ENCODE measurements at places on chromosomes 13 and 19. TPM values are rescaled to one million over a fixed set of nuclear protein-coding genes. Genes with fewer than 3 reads are reported as not detected.

DNA sequence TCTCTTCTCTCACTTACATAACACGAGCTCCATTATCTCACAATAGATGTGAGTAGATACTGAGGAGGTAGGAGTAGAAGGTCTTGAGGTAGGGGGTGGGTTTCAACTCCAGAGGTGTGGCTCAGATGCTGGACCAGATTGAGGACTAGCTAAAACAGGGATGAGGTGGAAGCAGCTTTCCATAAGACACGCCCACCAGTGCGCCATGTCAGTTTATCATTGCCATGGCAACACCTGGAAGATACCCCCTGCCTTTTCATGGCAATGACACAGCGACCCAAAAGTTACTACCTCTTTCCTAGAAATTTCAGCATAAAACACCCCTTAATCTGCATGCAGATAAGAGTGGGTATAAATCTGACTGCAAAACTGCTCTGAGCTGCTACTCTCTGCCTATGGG is 44.1 kb downstream of the KCTD15 start:
- no peak overlapping the region for H3K4me3 ChIP-seq
- DNase-seq, result no peak
- H3K27ac ChIP-seq, result no peak overlapping the region
- no peaks in the 10 kb centered on the region for H3K36me3 ChIP-seq
- no peaks in the 10 kb centered on the region for H3K27me3 ChIP-seq

DNA sequence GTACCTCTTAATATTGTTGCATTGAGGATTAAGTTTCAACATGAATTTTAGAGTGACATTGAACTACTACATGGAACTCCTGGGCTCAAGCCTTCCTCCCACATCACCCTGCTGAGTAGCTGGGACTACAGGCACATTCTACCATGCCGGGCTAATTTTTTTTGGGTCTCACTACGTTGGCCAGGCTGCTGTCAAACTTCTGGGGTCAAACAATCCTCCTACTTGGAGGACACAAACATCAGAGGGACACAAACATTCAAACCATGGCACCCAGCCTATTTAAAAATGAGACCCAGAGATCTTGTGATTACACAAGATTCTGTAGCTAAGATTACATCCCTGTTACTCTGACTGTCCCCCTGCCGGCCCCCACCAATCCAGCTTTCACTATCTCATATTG is 180.9 kb downstream of the KCNRG start:
- no peaks in the 10 kb centered on the region for H3K4me1 ChIP-seq
- no peak for DNase-seq
- peaks cover 3% of the 10 kb centered on the region for H3K36me3 ChIP-seq
- no peak overlapping the region for H3K4me3 ChIP-seq
- no peak overlapping the region for H3K27ac ChIP-seq
- no peaks in the 10 kb centered on the region for H3K27me3 ChIP-seq

The MBD3L2 gene
- not detected for total RNA-seq

DNA sequence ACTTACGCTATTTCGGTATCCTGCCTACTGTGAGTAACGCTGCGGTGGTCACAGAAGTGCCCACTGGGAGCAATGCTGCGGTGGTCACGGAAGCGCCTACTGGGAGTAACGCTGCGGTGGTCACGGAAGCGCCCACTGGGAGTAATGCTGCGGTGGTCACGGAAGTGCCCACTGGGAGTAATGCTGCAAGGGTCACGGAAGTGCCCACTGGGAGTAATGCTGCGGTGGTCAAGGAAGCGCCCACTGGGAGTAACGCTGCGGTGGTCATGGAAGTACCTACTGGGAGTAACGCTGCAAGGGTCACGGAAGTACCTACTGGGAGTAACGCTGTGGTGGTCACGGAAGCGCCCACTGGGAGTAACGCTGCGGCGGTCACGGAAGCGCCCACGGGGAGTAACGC is 52.1 kb upstream of the SOX1 start:
- no peak overlapping the region for H3K4me3 ChIP-seq
- DNase-seq, result no peak
- no peaks in the 10 kb centered on the region for H3K36me3 ChIP-seq
- H3K27ac ChIP-seq, result no peak overlapping the region
- no peaks in the 10 kb centered on the region for H3K27me3 ChIP-seq
- H3K4me1 ChIP-seq, result no peaks in the 10 kb centered on the region

GRCh38 chr13:113465300-113465699 is 12.0 kb upstream of the ADPRHL1 start:
- no peaks in the 10 kb centered on the region for H3K27me3 ChIP-seq
- no peaks in the 10 kb centered on the region for H3K36me3 ChIP-seq
- no peak overlapping the region for H3K4me3 ChIP-seq
- no peak overlapping the region for H3K27ac ChIP-seq
- no peaks in the 10 kb centered on the region for H3K4me1 ChIP-seq

Measured in naive thymus-derived CD4-positive, alpha-beta T cell (primary cell).